ENCODE measurements at places on chromosomes 1 and 21.

- no peak for DNase-seq
These were observed 22.1 kb upstream of the IL10 start for GRCh38 chr1:206794294-206794908.

- DNase-seq, result no peak
These were observed 76.7 kb downstream of the PATJ start for GRCh38 chr1:61818992-61819391.

DNA sequence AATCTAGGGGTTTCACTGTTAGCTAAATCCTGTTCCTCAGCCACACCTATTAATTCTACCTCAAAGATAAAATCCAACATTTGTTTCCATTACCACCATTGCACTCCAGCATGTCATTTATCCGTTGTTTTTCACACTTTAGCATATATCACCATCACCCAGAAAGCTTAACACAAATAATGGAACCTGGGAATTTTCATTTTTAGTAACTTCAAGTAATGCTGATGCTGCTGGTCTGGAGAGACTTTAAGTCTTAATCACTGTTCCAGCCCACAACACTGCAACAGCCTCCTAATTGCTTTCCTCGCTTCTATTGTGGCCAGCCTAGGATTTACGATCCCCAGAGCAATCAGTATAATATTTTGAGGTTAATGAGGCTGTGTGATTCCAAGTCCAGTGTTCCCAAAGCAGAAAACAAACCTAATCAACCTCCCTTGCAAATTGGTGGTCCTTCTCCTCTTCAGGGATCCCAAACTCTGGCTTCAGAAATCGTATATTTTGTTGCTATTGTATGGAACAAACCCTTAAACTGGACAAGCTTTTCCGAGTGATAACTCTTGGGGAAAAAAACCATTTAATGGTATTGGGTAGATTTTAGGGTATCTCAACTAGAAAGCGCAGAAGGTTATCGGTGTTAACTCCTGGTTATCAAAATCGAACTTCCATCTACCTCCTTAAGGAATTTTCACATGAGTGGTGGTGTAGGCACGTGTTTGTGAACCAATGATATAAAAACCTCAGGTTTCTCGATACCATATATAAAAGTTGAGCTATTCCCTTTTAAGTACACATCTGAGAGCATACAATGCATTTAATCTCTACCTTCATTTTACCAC, 50.0 kb upstream of the BOLA1 start:
- DNase-seq, result no peak

- DNase-seq, result no peak
These were observed 2018.4 kb downstream of the NCAM2 start for GRCh38 chr21:23016617-23017016.

DNA sequence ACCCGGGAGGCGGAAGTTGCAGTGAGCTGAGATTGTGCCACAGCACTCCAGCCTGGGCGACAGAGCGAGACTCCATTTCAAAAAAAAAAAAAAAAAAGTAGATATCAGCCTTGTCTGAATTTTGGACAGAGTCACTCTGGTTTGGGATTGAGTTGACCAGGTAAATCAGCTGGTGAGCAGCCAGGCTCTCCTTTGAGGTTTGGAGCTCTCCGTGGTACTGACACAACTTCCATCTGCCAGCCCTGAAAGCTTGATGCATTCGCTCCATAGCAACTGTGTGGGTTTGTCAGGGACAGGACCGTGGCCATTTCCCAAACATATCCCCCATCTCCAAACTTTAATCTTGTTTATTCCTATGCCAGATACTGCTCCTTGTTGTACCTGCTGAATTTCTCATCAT, 155.2 kb downstream of the DMRTA2 start:
- no peak for DNase-seq

DNA sequence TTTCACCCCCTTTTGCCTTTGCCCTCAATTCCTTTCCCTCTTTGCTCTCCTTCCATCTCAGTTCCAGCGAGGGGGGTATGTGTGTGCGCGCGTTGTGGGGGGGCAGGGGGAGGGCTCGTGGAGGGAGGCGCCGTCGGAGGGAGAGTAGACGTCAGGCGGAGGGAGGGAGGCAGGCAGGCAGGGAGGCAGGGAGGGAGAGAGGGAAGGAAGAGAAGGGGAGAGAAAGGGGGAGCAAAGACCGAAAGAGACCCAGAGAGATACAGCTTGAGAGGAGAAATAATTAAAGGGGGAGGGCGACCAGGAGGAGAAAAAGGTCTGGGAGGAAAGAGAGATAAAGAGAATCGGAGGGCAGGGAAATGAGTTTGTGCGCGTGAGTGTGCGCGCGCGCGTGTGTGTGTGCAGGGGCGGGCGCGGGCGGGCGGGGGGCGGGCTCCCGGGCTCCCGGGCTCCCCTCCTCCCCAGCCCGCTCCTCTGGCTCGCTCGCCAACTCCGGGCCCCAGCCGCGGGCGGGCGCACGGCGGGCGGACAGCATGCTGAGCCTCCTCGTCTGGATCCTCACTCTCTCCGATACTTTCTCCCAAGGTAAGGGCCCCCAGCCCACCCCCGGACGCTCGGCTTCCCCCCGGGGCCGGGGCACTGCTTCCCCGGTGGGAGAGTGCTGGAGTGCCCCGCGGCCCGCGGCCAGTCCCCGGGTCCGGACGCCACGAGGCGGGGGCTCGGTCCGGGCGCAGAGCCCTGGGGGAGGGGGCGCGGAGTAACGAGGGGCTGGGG, at the start of gene KIRREL1:
Gene KIRREL1 (plus strand): TSS at position 499 of the 771 bp plus-strand sequence. CDS start 32 bp downstream, at position 531.
- no peak for DNase-seq

DNA sequence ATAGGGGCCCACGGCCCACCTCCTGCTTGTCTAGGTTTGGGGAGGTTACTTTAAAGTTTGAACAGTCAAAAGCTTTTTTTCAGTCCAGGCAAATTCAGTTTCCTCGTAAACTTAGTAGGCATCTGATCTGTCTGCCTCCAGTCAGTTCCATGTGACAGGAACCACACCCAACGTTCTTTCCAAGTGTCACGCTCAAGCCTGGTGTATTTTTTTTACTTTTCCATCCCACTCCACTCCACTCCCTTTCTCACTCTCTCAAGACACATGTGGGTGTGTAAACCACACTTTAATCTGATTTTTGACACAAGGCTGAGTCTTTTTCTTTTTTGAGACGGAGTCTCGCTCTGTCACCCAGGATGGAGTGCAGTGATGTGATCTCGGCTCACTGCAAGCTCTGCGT, 60.3 kb upstream of the GPR153 start:
- no peak for DNase-seq

GRCh38 chr1:64135462-64136223, 67.8 kb upstream of the UBE2U start:
- DNase-seq, result no peak

Data from NCI-H2171 (cell line).